ENCODE measurements at places on chromosomes 16 and 17.

DNA sequence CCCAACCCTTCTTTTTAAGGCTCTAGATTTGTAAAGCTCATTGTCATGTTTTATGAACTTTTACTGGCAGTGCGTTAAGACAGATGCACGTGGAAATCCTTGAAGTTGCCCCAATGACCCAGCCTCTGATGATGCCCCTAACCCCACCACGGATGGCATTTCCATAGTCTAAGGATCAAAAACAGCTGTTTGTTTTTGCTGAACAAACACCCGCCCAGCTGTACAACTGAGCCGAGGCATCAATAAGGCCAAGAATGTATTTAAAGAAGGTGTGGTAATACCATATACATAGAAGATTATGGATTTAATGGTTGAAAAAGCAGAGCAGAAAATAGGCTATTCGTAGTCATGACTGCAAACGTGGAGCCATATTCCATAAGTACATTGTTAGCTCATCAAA is 83.7 kb downstream of the SALL1 start:
- no peaks in the 10 kb centered on the region for H3K27me3 ChIP-seq
- H3K36me3 ChIP-seq, result no peaks in the 10 kb centered on the region
- no peak overlapping the region for H3K4me3 ChIP-seq

DNA sequence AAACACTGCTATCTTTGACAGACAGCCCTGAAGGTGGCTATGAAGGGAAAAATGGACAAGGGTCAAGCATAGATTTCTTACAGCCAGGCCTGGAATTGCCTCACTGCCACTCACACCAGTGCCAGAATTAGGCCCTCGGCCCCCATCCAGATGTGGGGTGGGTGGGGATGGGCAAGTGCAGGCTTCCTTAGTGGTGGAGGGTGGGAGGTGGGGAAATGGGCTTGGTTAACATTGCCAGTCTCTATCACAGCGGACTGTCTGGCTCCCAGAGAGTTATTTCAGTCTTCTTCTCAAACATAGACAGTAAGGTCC is 24.9 kb downstream of the B9D1 start:
- no peak overlapping the region for H3K27ac ChIP-seq
- H3K27me3 ChIP-seq, result no peaks in the 10 kb centered on the region
- DNase-seq, result no peak
- H3K4me3 ChIP-seq, result no peak overlapping the region
- peaks cover 16% of the 10 kb centered on the region for H3K36me3 ChIP-seq

GRCh38 chr17:31698751-31699150 is 160.3 kb downstream of the COPRS start:
- H3K27ac ChIP-seq, result no peak overlapping the region
- peaks cover 15% of the 10 kb centered on the region for H3K4me1 ChIP-seq
- H3K4me3 ChIP-seq, result no peak overlapping the region

- H3K4me1 ChIP-seq, result peaks cover 27% of the 10 kb centered on the region
- DNase-seq, result peak; percentile 81
- H3K4me3 ChIP-seq, result no peak overlapping the region
Measured at GRCh38 chr17:50189550-50190292, 11.7 kb downstream of the COL1A1 start.

GRCh38 chr17:46038937-46039336 is 39.9 kb downstream of the STH start:
- H3K4me1 ChIP-seq, result no peaks in the 10 kb centered on the region
- no peak overlapping the region for H3K4me3 ChIP-seq
- H3K36me3 ChIP-seq, result peaks cover 50% of the 10 kb centered on the region
- H3K27ac ChIP-seq, result no peak overlapping the region
- H3K27me3 ChIP-seq, result no peaks in the 10 kb centered on the region

DNA sequence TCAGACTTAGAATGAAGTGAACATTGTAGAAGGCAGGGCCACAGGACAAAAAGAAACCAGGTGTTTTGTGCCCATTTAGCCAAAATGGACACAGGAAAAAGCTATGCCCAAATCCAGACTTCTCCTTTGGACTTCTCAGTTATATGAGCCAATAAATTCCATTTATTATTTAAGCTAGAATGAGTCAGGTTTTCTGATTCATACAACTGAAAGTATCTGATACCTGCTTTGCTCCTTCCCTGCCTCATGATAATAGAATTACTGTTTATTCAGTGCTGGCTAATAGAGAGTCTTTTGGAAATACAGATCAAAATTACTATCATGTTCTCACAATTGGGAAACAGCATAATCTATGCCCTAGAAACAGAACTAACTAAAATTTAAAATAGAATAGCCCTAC is 8.7 kb upstream of the CPD start:
- H3K4me3 ChIP-seq, result no peak overlapping the region
- H3K27ac ChIP-seq, result no peak overlapping the region
- peaks cover 10% of the 10 kb centered on the region for H3K4me1 ChIP-seq
- H3K27me3 ChIP-seq, result no peaks in the 10 kb centered on the region
- peak; percentile 46 for DNase-seq

GRCh38 chr16:29656688-29657523 is 6.1 kb upstream of the SPN start:
- no peaks in the 10 kb centered on the region for H3K36me3 ChIP-seq
- H3K27ac ChIP-seq, result no peak overlapping the region
- H3K27me3 ChIP-seq, result peaks cover 2% of the 10 kb centered on the region
- no peak for DNase-seq
- no peaks in the 10 kb centered on the region for H3K4me1 ChIP-seq
- no peak overlapping the region for H3K4me3 ChIP-seq

DNA sequence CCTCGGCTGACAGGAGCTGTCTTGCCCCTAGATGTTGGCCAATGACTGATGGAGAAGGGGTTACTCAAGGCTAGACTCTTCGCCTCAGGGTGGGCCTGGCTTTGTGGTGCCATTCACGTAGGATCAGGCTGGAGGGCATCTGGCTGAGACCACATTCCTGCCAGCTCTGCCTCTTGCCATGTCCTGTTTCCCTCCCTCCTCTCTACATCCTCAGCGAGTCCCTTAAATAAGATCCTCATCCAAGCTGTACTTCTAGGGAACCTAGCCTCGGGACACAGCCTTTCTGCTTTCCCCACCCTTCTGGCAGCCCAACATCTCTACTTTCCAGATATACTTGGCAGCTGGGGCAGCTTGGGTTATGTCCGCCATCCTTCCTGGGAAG is 27.9 kb upstream of the EFCAB13 start:
- H3K36me3 ChIP-seq, result peaks cover 45% of the 10 kb centered on the region
- H3K4me3 ChIP-seq, result no peak overlapping the region
- no peak for DNase-seq
- H3K4me1 ChIP-seq, result peaks cover 7% of the 10 kb centered on the region
- H3K27ac ChIP-seq, result no peak overlapping the region

DNA sequence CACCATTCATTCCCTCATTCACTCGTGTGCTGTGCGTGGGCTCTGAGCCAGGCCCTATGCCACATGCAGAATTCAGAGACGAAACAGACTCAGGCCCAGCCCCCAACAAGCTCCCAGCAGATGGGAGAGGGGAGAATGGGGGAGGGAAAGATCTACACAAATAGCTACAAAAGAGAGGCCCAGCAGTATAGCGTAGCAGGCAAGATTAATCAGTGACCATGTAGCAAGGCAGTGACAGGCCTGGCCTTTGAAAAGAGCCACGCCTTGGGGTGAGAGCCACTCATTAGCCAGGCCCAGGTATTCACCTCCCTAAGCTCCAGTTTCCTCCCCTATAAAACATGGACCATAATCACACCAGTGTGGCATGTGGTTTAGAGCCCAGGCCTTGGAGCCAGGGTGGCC is 16.4 kb upstream of the KRT19 start:
- no peaks in the 10 kb centered on the region for H3K36me3 ChIP-seq
- peaks cover 19% of the 10 kb centered on the region for H3K4me1 ChIP-seq
- no peak for DNase-seq
- no peak overlapping the region for H3K4me3 ChIP-seq
- H3K27me3 ChIP-seq, result no peaks in the 10 kb centered on the region

DNA sequence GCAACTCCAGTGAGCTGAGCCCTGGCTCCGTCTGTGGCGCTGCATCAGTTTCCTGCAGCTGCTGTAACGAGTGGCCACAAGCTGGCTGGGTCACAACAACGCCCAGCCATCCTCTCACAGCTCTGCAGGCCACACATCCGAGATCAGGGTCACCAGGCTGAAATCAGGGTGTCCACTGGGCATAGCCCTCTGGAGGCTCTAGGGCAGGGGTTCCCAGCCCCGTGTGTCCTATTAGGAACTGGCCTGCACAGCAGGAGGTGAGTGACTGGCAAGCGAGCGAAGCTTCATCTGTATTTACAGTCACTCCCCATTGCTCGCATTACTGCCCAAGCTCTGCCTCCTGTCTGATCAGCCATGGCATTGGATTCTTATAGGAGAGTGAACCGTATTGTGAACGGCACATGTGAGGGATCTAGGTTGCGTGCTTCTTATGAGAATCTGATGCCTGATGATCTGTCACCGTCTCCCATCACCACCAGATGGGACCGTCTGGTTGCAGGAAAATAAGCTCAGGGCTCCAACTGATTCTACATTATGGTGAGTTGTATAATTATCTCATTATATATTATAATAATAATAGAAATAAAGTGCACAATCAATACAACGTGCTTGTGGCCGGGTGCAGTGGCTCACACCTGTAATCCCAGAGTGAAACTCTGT is 176.5 kb downstream of the SEC14L1 start:
- peaks cover 49% of the 10 kb centered on the region for H3K4me1 ChIP-seq
- no peak overlapping the region for H3K4me3 ChIP-seq
- no peaks in the 10 kb centered on the region for H3K36me3 ChIP-seq
- H3K27me3 ChIP-seq, result no peaks in the 10 kb centered on the region

DNA sequence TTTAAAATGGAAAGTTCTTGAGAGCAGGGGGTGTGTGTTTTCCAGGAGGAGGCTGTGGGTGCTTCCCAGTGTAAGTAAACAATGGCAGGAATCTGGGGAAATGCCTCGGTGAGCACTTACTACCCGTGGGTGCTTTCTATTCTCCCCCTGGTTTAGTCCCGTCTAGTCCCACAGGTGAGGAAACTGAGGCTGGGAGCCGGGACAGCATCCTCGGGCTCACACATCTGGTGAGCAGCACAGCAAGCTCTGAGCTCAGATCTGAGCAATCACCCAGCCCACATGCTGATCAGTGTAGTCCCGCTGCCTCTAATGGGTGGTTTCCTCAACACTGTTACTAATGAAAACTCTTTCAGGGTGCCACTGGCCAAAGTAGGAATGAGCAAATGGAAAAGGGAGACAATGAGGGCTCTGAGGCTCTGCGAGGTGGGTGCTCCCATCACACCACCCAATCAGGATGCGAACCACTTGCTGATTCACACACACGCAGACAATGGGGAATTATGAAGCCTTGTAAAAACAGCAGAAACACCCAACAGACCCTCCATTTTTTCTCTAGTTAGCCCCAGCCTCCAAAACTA is 202.6 kb downstream of the PARN start:
- peaks cover 10% of the 10 kb centered on the region for H3K4me1 ChIP-seq
- H3K36me3 ChIP-seq, result 0 out of 2 replicates have a peak, but pooled peaks cover 1% of the 10 kb centered on the region
- H3K4me3 ChIP-seq, result no peak overlapping the region
- no peak overlapping the region for H3K27ac ChIP-seq
- no peaks in the 10 kb centered on the region for H3K27me3 ChIP-seq

DNA sequence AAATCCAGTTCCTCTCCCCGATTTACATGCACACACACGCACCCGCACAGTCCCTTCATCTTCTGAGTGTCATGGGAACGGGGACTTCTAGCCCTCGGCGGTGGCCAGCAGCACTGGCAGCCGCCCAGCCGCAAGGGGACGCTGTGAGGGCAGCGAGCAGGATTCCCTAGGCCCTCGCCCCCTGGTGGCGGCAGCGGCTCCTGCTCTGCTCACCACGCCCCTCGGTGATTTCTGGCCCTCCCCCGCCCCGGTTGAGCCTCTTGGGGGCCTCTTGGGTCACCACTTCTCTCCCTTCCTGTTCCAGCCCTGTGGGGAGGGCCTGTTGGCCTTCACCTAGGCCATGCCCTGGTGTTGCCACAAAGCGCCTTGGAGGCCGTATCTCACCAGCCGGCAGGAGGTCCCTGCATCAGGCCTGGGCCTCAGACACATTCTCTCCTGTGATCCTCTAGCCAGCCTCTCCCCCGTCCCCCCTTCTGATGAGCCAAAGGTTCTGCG is 75.2 kb upstream of the KSR1 start:
- no peak overlapping the region for H3K27ac ChIP-seq
- no peaks in the 10 kb centered on the region for H3K36me3 ChIP-seq
- peak; percentile 20 for DNase-seq
- no peak overlapping the region for H3K4me3 ChIP-seq
- no peaks in the 10 kb centered on the region for H3K27me3 ChIP-seq

DNA sequence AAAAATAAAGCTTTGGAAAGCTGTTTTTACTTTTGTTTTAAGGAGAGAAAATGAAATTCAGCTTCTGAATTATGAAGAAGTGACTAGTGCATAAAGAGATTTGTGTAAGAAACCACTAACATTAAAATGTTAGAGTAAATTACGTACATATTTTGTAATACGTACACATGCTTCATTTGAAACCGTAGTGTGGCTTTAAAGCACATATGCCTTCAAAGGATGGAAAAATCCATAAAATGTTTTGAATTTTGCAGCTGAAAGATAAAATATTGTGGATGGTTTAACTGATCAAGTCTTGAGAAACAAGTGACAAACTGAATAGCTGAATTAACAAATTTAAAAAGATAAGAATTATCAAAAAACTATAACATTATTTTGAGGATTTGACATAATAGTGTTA is 35.4 kb downstream of the COX10 start:
- peaks cover 3% of the 10 kb centered on the region for H3K4me1 ChIP-seq
- no peak overlapping the region for H3K27ac ChIP-seq
- no peaks in the 10 kb centered on the region for H3K27me3 ChIP-seq
- H3K4me3 ChIP-seq, result no peak overlapping the region

DNA sequence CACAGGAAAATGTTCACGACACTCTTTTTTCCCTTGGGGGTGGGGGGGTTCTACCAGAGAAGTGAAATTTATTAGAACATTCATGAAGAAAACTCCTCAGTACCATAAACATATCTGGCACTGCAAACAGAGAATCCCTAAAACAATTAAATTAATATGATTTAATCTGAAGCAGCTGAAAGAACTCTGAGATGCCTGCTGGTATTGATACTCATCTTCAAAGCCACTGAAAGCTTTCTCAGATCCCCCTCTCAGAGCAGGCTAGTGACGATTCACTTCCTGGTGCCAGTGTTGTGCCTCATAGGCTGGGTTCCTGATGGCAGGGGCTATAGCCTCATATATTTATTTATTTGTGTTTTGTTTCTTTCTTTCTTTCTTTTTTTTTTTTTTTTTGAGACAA is 52.7 kb downstream of the MYH10 start:
- no peak overlapping the region for H3K27ac ChIP-seq
- H3K4me3 ChIP-seq, result no peak overlapping the region
- peaks cover 17% of the 10 kb centered on the region for H3K36me3 ChIP-seq
- no peaks in the 10 kb centered on the region for H3K27me3 ChIP-seq
- DNase-seq, result no peak

GRCh38 chr17:57001541-57001940 is 23.6 kb downstream of the SCPEP1 start:
- H3K27me3 ChIP-seq, result no peaks in the 10 kb centered on the region
- 0 out of 2 replicates have a peak, but pooled peaks cover 3% of the 10 kb centered on the region for H3K36me3 ChIP-seq
- H3K27ac ChIP-seq, result no peak overlapping the region
- DNase-seq, result no peak

DNA sequence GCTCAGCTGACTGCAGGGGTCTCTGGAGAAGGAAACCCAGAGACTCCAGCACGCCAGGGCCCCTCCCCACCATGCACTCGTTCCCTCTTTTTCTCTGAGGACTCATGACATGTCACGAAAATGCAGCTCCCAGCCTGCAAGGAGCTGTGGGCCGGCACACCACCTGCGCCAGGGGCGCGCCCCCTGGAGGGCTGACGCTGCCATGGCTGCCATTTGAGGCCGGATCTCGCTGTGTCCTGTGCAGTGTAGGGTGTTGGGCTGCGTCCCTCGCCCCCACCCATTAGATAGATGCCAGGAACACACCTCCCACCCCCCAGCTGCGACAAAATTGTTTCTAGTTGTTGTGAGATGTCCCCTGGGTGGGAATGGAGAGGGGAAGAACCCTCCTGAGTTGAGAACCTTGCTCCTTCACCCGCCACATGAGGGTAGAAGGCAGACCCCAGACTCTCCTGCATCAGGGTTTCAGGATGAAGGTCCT is 8.2 kb downstream of the SYNGR2 start:
- no peak overlapping the region for H3K4me3 ChIP-seq
- H3K27ac ChIP-seq, result no peak overlapping the region
- H3K36me3 ChIP-seq, result no peaks in the 10 kb centered on the region
